ENCODE measurements at places on chromosomes 16 and 17.
A peak's percentile ranks its signal among the peaks of the same experiment; 100 is the strongest.

GRCh38 chr17:44909681-44910144 is 5.6 kb downstream of the GFAP start:
- no peak for DNase-seq

GRCh38 chr16:85303354-85303883 is 191.1 kb upstream of the CIBAR2 start:
- peak; percentile 52 for DNase-seq

DNA sequence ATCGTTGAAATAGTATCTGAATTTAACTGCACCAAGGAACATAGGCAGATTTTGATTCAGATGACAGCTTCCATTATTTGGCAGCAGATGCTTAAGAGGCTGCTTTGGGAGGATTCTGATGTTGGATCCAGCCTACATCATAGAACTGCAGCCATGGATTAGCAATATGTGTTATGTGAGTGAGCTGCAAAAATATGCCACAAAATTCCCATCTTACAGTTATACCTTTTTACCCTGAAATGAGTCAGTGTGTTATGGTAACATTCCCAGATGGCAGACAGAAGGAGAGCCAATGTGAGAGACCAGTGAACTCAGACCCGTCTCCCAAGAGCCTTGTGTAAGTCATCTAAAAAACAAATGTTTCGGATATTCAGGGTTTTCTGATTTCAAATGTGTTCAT is 206.1 kb downstream of the CDH13 start:
- no peak for DNase-seq

- no peak for DNase-seq
These were observed 260.1 kb downstream of the SNX29 start for GRCh38 chr16:12236589-12236988.

DNA sequence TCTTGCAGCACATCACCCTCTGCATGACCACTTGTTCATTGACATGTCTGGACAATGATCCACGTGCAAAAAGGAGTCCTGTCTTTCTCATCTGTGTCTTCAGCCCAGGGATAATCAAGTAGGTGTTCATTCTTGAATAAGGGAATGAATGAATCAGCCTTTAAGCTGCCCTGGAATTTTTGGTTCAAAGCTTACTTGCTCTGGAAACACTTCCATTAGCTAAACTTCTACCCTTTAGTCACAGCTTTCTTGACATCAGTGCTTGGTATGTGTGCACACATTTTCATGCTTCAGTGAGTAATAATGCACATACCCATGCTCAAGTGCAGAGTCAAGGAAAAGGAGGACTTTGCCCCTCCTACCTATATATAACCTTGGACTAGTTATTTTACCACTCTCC is 103.0 kb upstream of the CDH13 start:
- DNase-seq: no peak

Measured in stimulated activated naive CD4-positive, alpha-beta T cell treated with Interleukin-2 at 50 U/mL for 16 hours (primary cell).